CD4-positive, alpha-beta T cell treated with Interferon alpha-2 for 1 hour (primary cell): ENCODE measurements at places on chromosomes 1 and 21.

- no peak for DNase-seq
Measured at GRCh38 chr1:160853754-160854153, 8.9 kb downstream of the CD244 start.

GRCh38 chr1:166924823-166925541 is 48.9 kb upstream of the TADA1 start:
- DNase-seq = no peak

DNA sequence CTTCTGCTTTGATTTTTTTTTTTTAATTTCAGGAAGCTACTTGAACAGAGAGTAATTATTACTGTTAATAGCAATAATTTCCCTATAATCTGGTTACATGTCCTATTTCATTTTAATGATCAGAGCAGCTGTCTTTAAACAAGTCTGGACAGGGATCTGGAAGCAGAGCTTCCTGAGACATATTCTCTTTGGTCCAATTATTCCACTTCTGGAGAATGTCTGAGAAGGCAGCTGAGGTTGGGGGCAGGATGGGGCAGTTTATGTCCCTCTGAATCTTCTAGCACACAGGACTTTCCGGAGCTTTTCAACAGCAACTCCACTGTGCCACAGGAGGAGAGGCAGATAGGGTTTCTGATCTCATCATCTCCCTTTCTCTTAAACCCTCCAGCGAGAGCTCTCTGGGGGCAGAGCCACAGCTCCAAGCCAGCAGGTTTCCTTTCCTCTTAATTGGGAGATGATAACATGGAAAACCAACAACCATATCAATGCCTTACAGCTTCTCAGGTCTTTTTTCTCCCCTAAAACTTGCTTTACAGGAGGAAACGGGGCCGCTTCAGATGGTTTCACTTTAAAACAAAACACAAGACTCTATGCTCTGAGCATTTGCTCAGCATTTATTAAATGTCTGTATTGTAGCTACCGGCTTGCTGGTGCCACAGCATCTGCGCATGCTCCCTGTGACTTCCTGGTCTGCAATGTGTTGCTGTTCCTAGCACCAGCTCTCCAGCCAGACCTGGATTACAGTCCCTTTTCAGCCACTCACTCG is 425.7 kb upstream of the USP24 start:
- peak; percentile 20 for DNase-seq

- DNase-seq = no peak
Measured at GRCh38 chr1:32613472-32613871, 36.9 kb downstream of the ZBTB8OS start.

- DNase-seq = no peak
Measured at GRCh38 chr1:33502726-33503125, 30.3 kb downstream of the ZSCAN20 start.

GRCh38 chr1:5164158-5164557 is 509.7 kb downstream of the AJAP1 start:
- no peak for DNase-seq

DNA sequence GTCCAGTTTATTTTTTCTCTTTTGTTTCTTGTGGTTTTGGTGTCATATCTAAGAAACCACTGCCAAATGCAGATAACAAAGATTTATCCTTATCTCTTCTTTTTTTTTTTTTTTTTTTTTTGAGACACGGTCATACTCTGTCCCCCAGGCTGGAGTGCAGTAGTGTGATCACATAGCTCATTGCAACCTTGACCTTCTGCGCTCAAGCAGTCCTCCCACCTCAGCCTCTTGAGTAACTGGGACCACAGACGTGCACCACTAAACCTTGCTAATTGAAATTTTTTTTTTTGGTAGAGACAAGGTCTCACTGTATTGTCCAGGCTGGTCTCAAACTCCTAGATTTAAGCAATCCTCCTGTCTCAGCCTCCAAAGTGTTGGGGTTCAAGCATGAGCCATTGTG is 8.9 kb downstream of the SLC66A1 start:
- DNase-seq = no peak

- DNase-seq = no peak
Measured at GRCh38 chr1:225380691-225381090, 47.1 kb downstream of the LBR start.

GRCh38 chr1:43705982-43706597 is 1.2 kb upstream of the ST3GAL3 start:
- no peak for DNase-seq

- DNase-seq = no peak
Measured at GRCh38 chr1:231660198-231660597, 33.6 kb downstream of the DISC1 start.

- no peak for DNase-seq
Measured at GRCh38 chr1:92125204-92125603, 45.1 kb downstream of the BTBD8 start.

DNA sequence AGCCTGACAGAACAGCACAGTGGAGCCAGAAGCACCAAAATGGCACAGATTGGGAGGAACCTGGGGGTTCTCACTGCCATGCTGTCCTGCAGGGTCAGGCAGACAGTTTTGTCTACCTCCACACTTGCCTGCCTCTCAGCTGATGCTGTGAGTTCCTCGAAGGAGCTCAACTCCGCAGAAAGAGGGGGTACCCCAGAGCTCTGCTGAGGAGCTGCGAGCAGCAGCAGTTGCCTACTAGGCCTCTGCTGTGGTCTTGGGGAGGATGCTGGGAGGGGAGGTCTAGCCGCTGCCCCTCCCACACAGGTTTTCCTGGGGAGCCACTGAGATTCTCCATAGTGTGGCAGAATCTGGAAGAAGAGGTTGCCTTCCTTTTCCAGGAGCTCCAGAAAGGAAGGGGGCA is 192.5 kb downstream of the FOXD2 start:
- no peak for DNase-seq

DNA sequence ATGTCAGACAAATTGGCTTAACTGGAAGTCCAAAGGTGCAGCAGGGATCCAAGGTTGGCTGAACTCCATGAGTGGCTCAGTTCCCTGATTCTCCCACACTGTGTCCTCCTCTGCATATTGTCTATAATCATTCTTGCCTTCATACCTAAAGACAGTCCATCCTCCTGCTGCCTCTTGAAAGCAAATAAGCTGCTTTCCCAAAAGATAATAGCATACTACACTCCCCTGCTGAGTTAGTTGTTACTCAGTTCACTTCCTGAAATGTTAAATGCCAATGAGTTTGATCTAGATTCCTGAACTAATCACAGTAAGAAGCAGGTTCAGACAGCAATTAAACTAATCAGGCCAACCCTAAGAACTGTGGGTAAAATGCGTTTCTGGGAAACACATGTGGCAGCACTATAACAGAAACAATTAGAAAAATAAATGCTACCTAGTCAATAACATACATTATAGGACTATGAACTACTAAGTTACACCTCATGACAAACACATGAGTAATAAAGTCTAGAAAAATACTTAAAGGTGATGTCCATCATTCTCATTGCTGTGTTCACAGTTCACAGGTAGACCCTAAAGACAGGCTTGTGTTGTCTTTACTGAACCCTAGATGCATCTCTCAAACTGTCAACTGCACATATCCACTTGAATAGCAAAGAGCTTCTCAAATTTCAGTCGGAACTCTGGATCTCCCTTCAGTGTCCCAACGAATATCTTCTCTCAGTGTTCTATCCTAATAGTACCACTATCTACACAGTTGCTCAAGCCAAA is 50.8 kb upstream of the BOLA1 start:
- peak; percentile 44 for DNase-seq

DNA sequence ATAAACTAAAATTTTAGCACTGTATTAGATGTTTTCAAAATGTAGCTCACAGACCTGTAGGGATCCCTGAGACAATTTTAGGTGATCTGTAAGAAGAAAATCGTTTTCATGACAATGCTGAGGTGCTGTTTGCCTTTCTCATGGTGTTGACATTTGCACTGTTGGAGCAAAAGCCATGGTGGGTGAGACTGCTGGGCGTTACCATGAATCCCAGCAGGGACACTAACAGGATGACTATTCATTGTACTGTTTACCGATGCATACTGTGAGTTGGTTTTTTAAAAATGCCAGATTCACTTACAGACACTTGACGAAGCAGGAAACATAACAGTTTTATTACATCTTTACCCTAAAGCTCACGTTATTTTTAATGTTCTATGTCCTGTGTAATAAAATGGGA is 468.5 kb downstream of the PCP4 start:
- no peak for DNase-seq

- DNase-seq = no peak
Measured at GRCh38 chr1:167905671-167906070, 8.3 kb downstream of the ADCY10 start.

DNA sequence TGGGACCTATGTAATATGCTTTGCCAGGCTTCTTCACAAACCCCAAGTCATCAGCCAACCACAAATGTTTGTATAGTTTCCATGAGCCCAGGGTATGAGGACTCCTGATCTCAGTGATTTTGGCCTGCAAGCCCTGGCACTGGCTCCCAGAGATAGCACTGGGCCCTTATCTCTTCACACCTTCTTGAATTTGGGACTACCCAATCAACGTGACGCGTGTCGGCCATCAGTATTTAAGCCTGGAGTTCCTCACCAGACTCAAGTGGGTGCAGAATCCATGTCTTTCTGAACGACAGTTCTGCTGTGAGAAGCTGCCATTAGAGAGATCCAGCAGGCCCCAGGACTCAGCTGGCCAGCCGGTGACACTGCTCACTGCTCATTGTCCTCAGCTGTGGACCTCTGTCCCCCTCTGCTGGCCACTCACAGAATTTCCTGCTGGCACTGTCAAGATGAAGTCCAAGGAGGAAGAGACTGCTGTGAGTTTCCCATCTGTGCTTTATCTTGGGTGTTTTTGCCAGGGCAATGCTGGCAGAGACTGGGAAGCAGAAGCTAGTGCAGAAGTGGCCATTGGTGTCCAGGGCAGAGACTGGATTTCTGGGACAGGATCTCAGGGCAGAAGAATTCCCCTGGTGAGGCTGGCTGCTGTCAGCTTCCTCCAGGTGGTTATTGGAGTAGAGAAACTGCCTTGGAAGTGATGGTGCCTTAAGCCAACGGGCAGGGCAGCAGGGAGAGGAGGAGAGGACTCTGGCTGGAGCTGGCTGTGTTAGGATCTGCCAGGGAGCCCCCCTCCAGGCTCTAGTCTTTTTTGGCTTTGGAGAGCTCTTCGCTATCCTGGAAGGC is 28.4 kb downstream of the TMCC2 start:
- DNase-seq = peak; percentile 81

DNA sequence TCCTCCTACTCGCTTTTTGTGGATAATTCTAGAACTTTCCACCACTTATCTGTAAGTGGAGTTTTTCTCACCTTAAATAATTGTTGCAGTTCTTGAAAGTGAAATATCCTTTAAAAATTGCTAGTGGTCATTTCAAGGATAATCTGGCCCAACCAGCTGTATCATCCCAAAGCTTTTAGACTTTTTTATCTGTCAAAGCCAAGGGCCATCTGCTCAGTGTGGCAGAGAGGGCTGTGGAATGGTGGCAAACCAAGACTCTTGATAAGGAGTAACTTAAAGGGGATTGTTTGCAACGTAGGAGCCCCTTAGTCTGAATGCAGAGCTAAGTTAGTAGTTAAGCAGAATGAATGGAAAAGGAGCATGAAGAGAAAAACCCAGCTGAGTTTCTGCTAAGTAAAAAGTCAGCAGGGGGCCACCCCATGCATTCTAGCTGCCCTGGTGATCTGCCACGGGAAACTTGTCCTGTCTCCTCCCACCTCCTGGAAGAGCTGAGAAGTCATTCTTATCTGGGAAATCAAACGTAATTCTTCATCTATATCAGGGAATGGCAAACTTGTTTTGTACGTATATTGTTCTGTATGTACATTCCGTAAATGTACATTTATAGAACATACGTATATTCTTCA is 169.3 kb downstream of the PRDM2 start:
- no peak for DNase-seq

GRCh38 chr1:29235955-29236711 is at the start of gene PTPRU:
Gene PTPRU (plus strand): TSS chr1:29236522. CDS start chr1:29236645, 123 bp downstream.
- peak; percentile 73 for DNase-seq

- DNase-seq = no peak
Measured at GRCh38 chr1:232737917-232738316, 67.3 kb upstream of the MAP10 start.

DNA sequence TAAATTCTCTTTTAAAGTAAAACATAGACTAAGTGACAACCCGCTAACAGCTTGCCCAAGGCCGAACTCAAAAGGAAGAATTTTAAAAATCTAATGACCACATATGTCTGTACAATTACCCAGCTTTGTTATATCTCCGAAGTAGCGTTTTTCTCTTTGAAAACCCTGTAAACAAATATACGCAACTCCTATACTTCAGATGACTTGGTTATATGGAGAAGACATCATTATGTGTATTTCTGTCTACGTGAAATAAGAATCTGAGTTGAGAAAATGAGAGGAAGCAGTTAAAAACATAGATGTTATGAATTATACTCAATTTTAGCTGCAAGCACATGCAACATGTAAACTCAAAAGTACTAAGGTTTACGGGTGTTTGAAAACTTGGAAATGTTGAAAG is 2.0 kb downstream of the PBX1 start:
- DNase-seq = no peak

GRCh38 chr1:186512698-186513457 is 52.0 kb upstream of the PDC start:
- no peak for DNase-seq

GRCh38 chr1:41343790-41344699 is 17.2 kb upstream of the FOXO6 start:
- no peak for DNase-seq

DNA sequence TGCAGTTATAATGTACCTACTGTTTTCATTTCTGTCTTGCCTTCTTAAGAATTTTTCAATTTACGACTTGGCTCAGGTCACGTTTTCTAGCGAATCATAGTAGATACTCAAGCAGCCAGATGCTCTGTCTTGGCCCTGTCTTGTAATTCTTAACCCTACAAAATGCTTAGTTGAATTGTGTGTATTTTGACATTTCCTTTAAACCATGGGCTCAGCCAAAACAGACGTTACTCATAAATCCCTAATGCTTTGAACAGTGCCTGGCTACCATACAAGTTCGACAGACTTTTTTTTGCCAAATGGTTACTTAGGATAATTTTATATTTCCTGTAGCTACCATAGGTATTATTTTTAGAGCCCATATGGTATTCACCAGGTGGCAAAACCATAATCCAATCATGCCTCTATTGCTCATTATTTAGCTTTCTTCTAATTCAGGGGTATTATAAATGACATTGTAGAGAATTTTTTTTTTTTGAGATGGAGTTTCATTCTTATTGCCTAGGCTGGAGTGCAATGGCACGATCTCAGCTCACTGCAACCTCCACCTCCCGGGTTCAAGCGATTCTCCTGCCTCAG is 54.3 kb downstream of the KCNK1 start:
- no peak for DNase-seq

DNA sequence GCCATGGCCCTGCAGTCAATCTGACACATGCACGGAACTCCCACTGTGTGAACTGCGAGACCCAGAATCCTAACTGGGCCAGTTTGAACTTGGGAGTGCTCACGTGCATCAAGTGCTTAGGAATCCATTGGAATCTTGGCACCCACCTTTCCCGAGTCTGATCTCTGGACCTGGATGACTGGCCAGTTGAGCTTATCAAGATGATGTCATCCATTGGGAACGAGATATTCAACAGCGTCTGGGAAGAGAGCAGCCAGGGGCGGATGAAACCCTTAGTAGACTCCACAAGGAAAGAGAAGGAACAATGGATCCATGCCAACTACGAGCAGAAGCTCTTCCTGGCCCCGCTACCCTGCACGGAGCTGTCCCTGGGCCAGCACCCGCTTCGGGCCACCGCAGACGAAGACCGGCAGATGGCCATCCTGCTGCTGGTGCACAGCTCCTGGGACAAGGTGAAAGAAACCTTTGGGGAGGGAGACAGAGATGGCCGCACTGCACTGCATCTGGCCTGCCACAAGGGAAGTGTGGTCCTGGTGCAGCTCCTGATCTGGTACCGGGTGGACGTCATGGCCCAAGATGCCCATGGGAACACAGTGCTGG is 3.1 kb upstream of the TDRD5 start:
- no peak for DNase-seq
